Cortex of kidney (tissue), 1 donor: ENCODE measurements at places on chromosomes 7 and 10.

DNA sequence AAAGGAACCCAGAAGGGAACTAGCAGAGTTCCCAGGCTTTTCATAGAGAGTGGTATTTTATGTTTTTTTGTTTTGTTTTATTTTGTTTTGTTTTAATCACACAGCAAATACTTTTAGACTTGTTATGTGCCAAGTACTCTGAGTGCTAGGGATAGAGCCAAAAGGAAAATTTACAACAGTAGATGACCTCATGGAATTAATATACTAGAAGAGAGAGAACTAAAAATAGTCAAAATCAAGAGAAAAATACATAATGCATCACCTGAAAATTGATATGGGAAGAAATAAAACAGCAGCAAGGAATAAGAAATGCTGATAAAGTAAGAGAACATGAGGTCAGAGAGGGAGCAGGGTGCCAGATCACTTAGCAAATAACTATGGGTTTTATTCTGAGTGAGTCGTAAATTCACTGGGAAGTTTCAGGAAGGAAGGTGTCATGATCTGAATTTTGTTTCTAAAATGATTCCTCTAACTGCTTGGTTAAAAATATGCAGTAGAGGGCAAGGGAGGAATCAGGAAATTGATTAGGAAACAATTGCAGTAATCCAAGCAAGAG lies 351.0 kb downstream of the ANKRD7 start:
- DNase-seq = no peak

DNA sequence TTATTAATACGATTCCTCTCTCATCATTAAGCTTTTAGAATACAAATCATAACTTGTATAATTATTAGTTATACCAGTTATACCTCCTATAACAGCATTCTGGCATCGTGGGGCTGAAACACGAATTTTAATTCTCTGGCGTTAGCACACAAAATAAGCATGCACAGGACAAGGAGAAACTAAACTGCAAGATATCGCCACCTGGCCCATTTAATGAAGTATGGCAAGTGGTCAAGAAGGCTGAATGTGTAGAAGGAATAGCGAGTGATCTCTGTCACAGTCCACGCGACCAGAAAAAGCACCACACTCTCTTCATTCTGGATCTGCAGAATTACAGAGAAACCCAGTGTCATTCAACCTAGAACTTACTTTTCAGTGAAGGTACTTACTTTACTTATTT lies 18.1 kb downstream of the HACD1 start:
- no peak for DNase-seq

GRCh38 chr7:435630-436366 lies 83.8 kb downstream of the PDGFA start:
- DNase-seq = no peak

- no peak for DNase-seq
Measured at GRCh38 chr7:158394936-158395335, 192.7 kb downstream of the PTPRN2 start.

DNA sequence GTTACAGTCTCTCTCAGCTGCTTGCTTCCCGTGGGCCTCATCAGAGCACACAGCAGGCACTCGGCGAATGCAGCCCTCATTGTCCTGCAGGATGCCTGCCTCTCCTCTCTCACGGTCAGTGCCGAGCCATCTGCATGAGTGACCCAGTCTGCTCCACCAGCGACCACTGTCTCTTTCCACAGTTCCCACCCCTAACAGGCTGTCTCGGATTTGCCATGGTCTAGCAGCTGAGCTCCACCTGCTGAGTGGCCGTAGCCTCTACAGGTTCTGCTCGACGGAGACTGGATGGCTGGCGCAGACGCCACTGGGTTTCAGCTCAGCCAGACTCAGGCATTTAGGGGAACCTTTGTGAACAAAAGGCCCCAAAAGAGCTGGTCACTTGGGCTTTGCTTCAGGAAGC lies 209.4 kb upstream of the FOXK1 start:
- no peak for DNase-seq

- DNase-seq = no peak
Measured at GRCh38 chr10:45424668-45425404, 50.8 kb downstream of the ALOX5 start.

DNA sequence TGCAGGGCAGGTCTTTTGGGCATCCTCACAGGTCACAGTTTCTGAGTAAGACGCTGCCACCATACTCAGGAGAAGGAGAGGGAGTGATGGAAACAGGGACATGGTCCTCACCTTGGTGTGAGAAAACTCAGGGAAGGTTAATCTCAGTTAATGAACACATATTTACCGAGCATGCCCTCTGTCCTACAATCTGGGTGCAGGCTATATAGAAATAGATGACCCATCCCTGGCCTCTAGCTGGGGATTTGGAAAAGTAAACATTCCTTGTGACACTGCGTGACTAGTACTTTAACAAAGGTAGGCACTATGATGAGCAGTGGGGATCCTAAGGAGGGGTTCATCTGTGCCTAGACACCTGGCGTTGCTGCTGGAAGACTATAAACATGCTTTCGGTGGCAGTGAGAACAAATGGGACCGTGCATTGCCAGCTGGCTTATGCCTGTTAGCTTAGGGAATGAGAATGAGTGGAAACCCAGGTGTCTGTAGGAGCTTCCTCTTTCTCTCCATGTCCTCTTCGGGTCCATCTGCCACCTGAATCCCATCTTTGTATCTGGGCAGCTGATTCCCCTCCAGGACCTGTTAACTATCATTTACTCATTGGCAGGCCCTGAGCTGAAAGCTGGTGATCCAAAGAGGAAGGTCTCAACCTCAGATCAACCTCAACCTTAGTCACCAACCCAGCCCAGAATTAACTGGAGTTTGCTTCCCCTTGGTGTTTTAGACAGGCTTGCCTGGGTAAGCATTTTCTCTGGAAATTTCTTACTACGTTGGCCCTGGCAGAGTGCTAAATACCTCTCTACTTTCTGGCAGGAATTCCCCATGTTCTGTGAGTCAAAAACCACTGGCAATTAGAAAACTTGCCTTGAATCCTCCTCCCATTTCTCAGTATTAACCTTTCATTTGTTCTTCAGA lies 794 bp downstream of the MBL2 start:
- DNase-seq = no peak

- no peak for DNase-seq
Measured at GRCh38 chr10:103678178-103678526, 177.2 kb downstream of the SH3PXD2A start.

- no peak for DNase-seq
Measured at GRCh38 chr10:74816824-74817498, 9.4 kb upstream of the KAT6B start.

GRCh38 chr10:112360308-112361270 lies 13.3 kb upstream of the ACSL5 start:
- DNase-seq = no peak

GRCh38 chr10:51892965-51893658 lies 193.7 kb upstream of the CSTF2T start:
- no peak for DNase-seq

DNA sequence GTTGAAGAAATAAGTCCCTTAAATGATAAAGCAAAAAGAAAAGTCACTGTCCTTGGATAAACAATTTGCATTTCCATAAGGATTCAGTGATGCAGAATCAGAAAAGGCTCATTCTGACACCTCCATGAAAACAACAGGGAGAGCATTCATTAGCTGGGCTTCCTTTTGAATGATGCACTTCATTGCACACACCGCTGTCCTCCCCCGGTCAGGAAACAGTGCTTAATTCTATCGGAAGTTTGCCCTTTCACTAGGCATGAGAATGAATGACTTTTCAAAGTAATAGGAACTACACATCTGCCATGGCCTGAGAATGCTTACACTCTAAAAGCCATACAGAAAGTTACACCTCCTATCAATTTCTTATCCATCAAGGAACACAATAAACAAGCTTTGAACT lies 4.2 kb downstream of the PCDH15 start:
- DNase-seq = no peak

- no peak for DNase-seq
Measured at GRCh38 chr10:95560278-95561176, 644 bp downstream of the SORBS1 start.

DNA sequence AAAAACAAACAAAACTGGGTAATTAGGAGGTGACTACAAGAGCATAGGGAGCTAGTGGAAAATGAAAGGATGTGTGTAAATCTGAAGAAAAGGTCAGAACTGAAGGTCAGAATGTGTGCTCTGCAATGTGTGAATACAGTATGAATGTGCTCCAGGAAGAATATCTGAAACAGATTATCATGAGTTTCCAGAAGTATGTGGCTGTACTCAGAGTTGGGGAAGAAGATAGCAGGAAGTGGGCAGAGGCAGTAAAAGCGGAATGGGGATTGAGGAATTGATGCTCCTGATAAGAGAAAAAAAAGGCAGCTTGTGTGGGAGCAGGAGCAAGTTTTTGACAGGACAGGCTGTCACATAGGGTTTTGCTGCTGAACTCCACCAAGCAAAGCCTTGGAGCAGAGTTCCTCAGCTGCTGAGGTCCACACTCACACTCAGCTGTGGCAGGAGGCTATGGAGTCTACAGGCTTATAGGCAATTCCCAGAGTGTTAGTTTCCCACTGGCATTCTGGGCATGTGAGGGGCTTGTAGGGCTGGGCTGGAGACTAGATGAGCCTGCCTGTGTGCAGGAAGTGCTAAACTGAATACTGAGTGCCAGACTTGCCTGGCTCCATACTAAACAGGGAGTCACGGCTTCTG lies 22.9 kb downstream of the H2AZ2 start:
- DNase-seq = no peak

GRCh38 chr7:142957723-142958122 lies 4.4 kb downstream of the KEL start:
- DNase-seq = no peak

DNA sequence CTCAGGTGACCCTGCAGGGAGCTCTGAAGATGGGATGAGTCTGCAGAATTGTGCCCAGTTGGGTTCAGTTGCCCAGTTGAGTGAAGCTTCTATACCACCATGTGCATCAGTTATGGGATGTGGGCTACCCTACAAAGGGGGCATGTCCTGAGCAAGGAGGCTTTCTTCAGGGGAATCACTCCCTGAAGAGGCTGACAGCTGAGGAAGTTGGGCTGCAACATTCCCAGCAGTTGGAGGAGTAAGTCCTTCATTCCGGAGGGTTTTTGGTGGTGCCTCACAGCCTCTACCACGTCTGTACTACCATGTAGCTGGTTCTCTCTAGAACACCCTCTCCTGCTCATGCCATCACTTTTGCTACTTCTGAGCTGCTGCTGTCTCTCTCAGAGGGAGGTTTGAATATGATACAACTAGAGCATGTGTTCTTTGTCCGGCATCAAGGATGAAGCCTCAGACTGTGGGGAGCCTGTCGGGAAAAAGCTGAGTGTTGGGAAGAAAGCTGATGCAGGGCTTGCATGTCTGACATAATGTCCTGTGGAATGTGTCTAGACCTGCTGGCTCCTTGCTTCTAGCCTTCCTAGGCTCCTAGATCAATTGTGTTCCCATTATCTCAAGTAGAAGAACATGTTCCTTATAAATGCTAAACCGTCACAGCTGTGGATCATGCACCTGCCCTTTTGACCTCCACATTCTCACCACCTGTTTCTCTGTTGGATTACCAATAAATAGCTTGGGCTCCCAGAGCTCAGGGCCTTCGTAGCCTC lies 355.8 kb downstream of the CCSER2 start:
- no peak for DNase-seq

- DNase-seq = no peak
Measured at GRCh38 chr7:2175514-2175913, 57.2 kb downstream of the MAD1L1 start.

GRCh38 chr7:137006293-137006692 lies 137.8 kb downstream of the CHRM2 start:
- no peak for DNase-seq

DNA sequence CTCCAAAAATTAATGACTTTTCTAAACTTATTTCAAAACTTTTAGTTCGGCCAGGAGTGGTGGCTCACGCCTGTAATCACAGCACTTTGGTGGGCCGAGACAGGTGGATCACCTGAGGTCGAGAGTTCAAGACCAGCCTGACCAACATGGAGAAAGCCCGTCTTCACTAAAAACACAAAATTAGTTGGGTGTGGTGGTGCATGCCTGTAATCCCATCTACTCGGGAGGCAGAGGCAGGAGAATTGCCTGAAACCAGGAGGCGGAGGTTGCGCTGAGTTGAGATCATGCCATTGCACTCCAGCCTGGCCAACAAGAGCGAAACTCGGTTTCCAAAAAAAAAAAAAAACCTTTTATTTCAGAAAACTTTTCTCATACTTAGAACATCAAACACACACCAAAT lies 8.3 kb downstream of the NAMPT start:
- DNase-seq = no peak

GRCh38 chr7:5425507-5426225 lies 2.0 kb upstream of the TNRC18 start:
- no peak for DNase-seq

DNA sequence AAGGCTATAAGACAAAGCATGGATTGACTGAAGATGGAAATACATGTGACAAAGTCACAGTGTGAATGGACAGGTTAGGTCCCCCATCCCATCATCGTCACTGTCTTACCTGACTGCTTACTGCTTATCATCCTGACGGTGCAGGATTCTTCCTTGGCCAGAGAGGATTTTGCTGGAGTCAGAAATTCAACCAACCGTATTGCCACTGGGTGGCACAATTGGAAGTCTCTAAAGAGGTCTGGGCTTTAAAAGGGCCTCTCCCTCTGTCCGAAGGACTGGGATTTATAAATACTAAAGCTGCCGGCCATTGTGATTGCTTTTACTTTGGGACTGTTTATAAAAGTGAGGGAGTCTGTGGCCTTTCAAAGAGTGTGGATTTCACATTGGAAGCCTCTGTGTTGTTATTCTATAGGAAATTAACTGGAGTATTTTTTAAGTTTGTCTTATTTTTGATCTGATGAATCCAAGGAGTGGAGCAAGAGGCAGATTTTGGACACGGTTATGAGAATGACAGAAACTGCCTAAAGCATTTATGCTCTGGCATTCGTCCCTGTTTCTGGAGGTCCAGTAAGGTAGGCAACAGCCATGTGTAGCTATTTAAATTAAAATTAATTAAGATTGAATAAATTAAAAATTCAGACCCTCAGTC lies 113.3 kb upstream of the CREB5 start:
- DNase-seq = no peak
